ENCODE measurements at places on chromosomes 2 and 18. TPM values are rescaled to one million over a fixed set of nuclear protein-coding genes. Genes with fewer than 3 reads are reported as not detected.

- no peak for DNase-seq
- H3K36me3 ChIP-seq: no peaks in the 10 kb centered on the region
- no peaks in the 10 kb centered on the region for H3K27me3 ChIP-seq
- H3K27ac ChIP-seq: no peak overlapping the region
- H3K4me3 ChIP-seq: no peak overlapping the region
- no peaks in the 10 kb centered on the region for H3K4me1 ChIP-seq
These were observed 78.4 kb upstream of the MC2R start for GRCh38 chr18:13993730-13994129.

The CXCR1 gene
- 5.3 TPM for total RNA-seq

GRCh38 chr18:51169731-51170130 lies 27.8 kb downstream of the MEX3C start:
- H3K36me3 ChIP-seq: peaks cover 4% of the 10 kb centered on the region
- H3K4me3 ChIP-seq: no peak overlapping the region
- H3K4me1 ChIP-seq: no peaks in the 10 kb centered on the region

The KCNJ13 gene
- not detected for total RNA-seq

DNA sequence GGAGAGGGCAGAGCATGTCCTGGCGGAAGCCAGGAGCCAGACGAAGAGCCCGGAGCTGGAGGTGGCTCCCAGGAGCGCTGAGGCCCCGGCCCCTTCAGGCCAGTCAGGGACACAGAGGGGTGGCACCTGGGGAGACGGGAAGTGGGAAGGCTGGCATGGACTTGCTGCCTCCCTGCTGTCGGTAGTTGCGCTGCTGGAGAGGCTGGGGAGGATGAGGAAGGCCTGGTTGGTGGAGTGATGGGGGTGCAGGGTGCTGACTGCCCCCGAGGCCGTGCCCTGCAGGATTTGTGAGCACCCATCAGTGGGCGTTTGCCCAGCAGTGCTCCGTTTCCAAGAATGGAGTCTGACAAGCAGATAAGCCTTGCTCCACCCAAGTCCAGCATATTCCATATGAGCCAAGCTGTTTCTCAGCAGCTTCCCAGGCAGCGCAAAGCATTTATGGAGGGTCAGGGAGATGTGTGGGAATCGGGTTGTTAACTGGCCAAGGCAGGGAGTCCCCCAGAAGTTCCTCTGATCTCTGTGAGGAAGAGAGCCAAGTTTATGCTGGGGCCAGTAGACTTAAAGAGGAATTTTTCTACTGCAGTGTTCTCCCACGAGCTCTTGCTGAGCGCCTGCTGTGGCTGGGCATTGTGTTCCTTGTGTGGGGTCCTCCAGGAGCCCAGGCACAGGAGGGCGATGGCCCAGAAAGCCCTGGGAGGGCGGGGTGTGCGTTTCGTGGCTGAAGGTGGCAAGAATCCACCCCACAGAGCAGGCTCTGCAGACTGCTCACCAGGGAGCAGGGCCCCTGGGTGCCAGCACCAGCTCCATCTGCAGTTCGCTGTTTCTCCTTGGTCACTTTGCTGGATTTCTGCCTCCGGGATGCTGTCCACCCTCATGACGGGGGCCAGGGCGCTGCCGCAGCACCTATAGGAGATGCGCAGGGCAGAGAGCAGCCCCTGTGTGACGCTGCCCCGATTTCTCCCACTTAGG lies 250.2 kb downstream of the ALPK2 start:
- peaks cover 40% of the 10 kb centered on the region for H3K36me3 ChIP-seq
- no peaks in the 10 kb centered on the region for H3K4me1 ChIP-seq
- no peak overlapping the region for H3K4me3 ChIP-seq
- H3K27me3 ChIP-seq: no peaks in the 10 kb centered on the region
- no peak for DNase-seq
- no peak overlapping the region for H3K27ac ChIP-seq

- no peak overlapping the region for H3K27ac ChIP-seq
- H3K36me3 ChIP-seq: peaks cover 88% of the 10 kb centered on the region
- no peak for DNase-seq
- no peak overlapping the region for H3K4me3 ChIP-seq
- no peaks in the 10 kb centered on the region for H3K27me3 ChIP-seq
These were observed 28.2 kb upstream of the USP34 start for GRCh38 chr2:61499060-61499459.

The ANKRD62 gene
- 0.12 TPM for total RNA-seq

The CAPN14 gene
- 0.26 TPM for total RNA-seq

- H3K36me3 ChIP-seq: no peaks in the 10 kb centered on the region
- H3K27me3 ChIP-seq: no peaks in the 10 kb centered on the region
- no peak overlapping the region for H3K4me3 ChIP-seq
- H3K27ac ChIP-seq: no peak overlapping the region
- DNase-seq: no peak
These were observed 12.2 kb downstream of the ROCK1 start for GRCh38 chr18:21099442-21099841.

The RAB31 gene
- 137 TPM for total RNA-seq

GRCh38 chr18:27824275-27824674 lies 352.7 kb downstream of the CDH2 start:
- H3K27ac ChIP-seq: no peak overlapping the region
- no peaks in the 10 kb centered on the region for H3K36me3 ChIP-seq
- DNase-seq: no peak

The SLC16A14 gene
- total RNA-seq: 4.7 TPM

- no peak for DNase-seq
- no peaks in the 10 kb centered on the region for H3K27me3 ChIP-seq
- no peak overlapping the region for H3K27ac ChIP-seq
- H3K4me1 ChIP-seq: peaks cover 14% of the 10 kb centered on the region
- peaks cover 7% of the 10 kb centered on the region for H3K36me3 ChIP-seq
These were observed 290.3 kb upstream of the CCDC68 start for GRCh38 chr18:55249550-55249949.

DNA sequence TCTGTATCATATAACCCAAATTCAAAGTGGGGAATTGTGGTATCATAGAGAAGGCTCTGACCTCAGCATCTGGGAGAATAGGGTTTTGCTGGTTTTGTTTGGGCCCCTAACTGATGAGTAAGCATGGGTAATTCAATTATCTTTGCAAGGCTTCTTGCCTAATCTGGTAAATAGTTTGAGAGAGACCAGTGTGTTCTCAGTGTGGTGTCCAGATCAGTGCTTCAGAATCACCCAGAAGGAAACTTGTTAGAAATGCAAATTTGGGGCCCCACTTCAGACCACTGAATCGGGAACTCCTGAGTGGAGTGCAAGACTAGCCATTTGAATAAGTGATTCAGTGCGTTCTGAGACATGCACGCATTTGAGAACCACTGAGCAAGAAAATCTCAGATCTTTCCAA lies 282.7 kb downstream of the EPHA4 start:
- H3K27me3 ChIP-seq: no peaks in the 10 kb centered on the region
- H3K4me3 ChIP-seq: no peak overlapping the region
- no peaks in the 10 kb centered on the region for H3K36me3 ChIP-seq

GRCh38 chr2:105082107-105082506 lies 44.2 kb downstream of the MRPS9 start:
- no peak overlapping the region for H3K27ac ChIP-seq
- no peaks in the 10 kb centered on the region for H3K36me3 ChIP-seq
- H3K4me3 ChIP-seq: no peak overlapping the region
- no peak for DNase-seq
- H3K27me3 ChIP-seq: no peaks in the 10 kb centered on the region

DNA sequence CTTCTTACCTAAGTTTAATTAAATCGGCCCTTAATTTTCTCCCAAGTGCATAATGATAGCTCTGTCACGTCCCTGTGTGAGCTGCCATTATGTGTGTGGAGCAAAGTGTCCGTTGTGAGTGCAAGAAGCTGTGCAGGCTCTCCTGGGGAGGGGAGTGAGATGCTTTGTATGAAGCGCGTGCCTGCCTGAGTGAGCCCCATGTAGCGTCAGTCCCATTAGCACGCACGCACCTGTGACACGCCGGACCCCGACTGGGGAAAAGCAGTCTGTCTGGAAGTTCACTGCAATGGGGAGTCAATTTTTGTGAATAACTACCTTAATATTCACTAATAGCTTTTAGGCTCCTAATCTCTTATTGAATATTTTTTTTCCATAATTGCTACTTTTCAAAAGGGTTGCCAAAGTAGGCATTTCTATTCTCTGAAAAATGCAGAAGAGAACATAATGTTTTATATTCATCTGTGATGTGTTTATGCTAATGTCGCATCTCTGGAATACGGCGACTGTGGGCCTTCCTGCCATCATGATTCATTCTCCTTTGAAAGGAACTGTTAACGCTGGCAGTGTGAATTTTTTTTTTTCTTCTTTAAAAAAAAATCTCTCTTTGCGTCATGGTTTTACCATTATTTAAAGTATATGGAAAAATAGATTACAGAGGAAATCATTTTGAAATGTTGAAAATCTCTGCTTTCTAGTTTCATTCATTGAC lies 157.7 kb downstream of the COL4A4 start:
- H3K27ac ChIP-seq: no peak overlapping the region
- H3K4me3 ChIP-seq: no peak overlapping the region
- no peaks in the 10 kb centered on the region for H3K36me3 ChIP-seq

DNA sequence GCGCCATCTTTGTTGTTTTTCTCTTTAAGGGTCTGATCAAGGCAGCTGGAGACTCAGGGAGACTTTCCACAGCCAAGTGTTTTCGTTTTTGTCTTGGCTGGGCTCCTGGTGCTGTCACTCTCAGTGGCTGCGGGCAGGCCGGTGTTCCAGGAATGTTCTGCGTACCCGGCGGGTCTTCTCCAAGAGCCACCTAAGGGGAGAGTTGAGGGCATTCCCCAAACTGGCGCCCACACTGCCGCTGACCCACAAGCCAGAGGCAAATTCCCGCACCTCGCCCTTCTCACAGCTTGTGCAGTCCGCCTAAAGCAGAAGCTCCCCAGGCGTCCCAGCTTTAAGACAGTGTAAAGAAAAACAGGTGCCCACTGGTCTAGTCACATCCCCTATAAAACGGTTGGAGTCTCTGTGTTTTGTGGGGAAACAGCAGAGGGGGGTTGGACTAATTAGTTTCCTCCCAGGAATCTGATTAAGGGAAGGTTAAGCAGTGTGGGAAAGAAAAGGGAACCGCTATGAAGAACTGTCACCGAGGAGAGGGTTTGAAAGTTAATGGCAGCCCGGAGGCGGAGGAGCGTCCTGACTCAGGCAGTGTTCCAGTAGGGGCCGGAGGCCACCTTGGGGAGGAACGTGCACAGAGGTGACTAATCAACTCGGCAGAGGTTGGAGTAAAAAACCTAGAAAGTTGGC lies 224.5 kb downstream of the SLC4A3 start:
- H3K27ac ChIP-seq: no peak overlapping the region
- no peak for DNase-seq
- no peaks in the 10 kb centered on the region for H3K36me3 ChIP-seq
- H3K4me1 ChIP-seq: no peaks in the 10 kb centered on the region
- H3K27me3 ChIP-seq: peaks cover 4% of the 10 kb centered on the region

DNA sequence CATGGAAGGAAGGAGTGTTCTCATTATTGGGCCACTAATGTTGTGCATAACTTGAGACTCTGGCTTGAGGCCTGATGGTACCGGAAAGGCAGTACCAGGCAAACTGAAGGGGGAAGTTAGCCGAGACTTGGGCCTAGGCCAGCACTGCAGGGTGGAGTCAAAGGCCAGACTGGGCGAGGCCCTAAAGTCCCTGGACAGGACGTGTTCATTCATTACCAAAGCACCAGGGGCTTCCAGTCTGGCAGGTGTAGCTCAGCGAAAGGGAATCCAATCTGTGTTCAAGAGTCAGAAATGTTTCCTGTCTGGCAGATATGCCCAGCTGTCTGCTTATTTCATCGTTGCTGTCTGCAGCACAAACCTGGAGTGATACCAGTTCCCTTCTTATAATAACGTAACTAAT lies 4.7 kb upstream of the ITSN2 start:
- DNase-seq: peak; percentile 94
- H3K4me1 ChIP-seq: peaks cover 19% of the 10 kb centered on the region
- peak overlapping the region; percentile 44 for H3K27ac ChIP-seq
- H3K4me3 ChIP-seq: no peak overlapping the region
- no peaks in the 10 kb centered on the region for H3K36me3 ChIP-seq

The RESP18 gene
- total RNA-seq: not detected

DNA sequence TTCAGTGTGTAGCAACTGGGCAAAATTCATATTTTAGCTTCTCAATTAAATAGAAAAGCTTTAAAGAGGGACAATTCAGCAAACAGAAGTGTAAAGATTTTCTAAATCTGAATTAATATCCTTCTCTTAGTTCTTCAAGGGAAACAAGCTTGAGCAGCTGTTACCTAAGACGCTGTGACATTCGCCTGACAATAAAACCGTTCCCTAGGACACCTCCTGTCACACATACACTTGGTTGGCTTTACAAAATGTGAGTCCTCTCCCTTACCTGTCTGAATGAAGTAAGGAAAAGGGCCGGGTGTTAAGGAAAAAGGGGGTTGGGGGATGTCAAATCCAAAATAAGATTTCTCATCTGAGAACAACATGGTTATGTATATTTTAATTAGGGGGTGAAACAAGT lies 2.1 kb downstream of the SERTAD2 start:
- H3K36me3 ChIP-seq: no peaks in the 10 kb centered on the region
- no peak for DNase-seq
- no peak overlapping the region for H3K4me3 ChIP-seq
- peak overlapping the region; percentile 98 for H3K27ac ChIP-seq
- peaks cover 48% of the 10 kb centered on the region for H3K4me1 ChIP-seq

DNA sequence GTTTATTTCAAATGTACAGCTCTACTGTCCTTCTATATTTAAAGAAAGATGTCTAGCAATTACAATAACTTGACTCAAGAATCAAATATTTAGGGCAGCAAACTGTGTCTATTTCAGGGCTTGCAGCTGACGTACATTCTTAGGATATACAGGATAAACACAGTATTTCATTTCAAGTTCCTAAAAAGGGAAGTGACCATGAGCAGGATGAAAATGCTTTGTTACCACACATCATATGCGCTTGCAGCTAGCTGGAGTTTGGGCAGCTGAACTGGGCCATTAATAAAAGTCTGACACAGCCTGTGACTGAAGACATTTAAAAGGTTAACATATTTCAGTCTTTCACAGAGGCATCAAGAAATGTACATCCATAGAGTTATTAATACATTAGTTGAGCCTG lies 264.6 kb upstream of the TRIB2 start:
- H3K27ac ChIP-seq: peak overlapping the region; percentile 28
- H3K4me3 ChIP-seq: no peak overlapping the region
- no peaks in the 10 kb centered on the region for H3K36me3 ChIP-seq

GRCh38 chr2:124034265-124034664 lies 9.2 kb downstream of the CNTNAP5 start:
- H3K4me1 ChIP-seq: no peaks in the 10 kb centered on the region
- H3K27me3 ChIP-seq: no peaks in the 10 kb centered on the region
- no peak for DNase-seq

The PRKAG3 gene
- total RNA-seq: not detected

The NAGK gene
- total RNA-seq: 126 TPM

GRCh38 chr2:97911922-97912575 lies 83.7 kb downstream of the TMEM131 start:
- H3K36me3 ChIP-seq: peaks cover 12% of the 10 kb centered on the region
- no peak overlapping the region for H3K4me3 ChIP-seq
- no peak for DNase-seq
- peaks cover 14% of the 10 kb centered on the region for H3K4me1 ChIP-seq

- H3K4me1 ChIP-seq: no peaks in the 10 kb centered on the region
- H3K27me3 ChIP-seq: no peaks in the 10 kb centered on the region
- no peak overlapping the region for H3K4me3 ChIP-seq
- DNase-seq: no peak
These were observed 80.2 kb upstream of the COL3A1 start for GRCh38 chr2:188893972-188894371.

The SERPINB13 gene
- not detected for total RNA-seq

The RSAD2 gene
- 25.7 TPM for total RNA-seq

Data from upper lobe of right lung (tissue), 1 donor.